ENCODE measurements at places on chromosomes 7 and 10.

GRCh38 chr7:44291066-44291732 is 34.2 kb downstream of the CAMK2B start:
- no peak for DNase-seq

GRCh38 chr10:80081801-80082750 is 3.6 kb downstream of the TMEM254 start:
- DNase-seq = no peak

DNA sequence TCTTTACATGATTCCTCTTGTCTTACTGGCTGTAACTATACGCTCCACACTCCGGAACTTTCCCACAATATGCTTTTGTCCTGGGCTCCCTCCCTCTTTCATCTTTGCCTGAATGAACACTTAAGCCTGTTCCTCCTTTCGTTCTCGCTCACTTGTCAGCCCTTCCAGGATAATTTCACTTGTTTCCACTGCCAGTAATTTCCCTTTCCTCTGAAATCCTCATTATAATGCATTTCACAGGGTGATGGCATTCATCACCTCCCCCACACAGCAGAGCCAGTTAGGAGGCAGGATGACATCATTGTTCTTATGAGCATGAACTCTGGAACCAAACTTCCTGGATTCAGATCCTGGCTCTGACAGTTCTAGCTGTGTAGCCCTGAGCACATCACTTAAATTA is 372.6 kb downstream of the GPR158 start:
- DNase-seq = no peak

DNA sequence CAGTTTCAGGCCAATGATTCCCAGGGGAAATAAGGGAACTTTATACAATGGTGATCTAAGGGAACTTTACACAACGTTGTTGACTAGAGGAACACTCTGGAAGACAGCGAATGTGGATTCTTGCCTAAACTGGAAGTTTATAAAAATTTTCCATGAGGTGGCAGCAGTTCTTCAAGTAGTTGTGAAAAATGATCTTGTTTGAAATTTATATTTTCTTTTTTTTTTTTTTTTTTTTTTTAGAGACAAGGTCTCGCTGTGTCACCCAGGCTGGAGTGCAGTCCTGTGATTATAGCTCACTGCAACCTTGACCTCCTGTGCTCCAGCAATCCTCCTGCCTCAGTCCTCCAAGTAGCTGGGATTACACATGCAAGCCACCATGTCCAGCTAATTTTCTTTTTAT is 32.1 kb upstream of the GTF2I start:
- DNase-seq = peak; percentile 56

DNA sequence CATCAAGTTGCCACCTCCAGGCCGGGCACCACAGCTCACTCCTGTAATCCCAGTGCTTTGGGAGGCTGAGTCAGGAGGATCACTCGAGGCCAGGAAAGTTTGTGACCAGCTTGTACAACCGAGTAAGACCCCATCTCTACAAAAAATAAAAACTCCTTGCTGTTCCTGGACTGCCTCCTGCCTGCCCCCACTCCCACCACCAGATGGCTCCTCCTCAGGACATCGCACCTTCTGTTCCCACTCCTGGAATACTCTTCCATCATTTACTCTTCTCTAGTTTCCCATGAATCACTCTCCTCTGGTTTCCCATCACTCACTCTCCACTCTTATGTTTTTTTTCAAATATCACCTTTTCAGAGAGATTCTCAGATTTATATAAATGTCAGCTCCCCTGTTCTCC is 540.7 kb downstream of the CALN1 start:
- no peak for DNase-seq

DNA sequence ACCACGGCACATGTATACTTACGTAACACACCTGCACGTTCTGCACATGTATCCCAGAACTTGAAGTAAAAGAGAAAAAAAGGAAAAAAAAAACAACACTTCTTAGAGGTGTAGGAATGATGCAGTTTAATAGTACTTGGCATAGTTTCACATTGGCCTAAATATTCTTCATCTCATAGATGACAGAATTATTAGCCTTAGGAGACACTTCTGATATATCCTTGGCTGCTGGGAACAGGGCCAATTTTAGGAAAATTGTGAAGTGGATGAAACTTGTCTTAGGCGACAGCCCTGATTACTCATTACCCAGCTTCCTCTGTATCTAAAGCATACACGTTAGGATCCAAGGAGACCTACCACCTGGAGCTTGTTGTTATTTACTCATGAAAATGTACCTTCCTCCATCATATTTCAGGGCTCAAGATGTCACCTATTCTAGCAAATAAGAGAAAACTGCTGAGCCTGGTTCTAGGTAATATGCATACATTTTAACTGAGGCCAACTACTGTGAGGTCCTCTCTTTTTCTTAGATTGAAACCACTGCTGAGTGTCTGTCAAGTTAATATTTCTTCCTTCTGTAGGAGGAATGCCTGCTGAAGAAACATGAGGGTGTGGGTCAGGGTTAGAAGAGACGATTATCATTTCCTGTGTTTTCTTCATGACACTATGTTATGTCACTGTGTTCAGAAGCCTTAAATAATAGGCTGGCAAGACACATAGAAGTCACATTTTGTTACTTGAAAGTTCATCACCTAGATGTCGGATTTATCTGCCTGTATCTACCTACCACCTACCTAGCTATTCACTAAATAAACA is 44.3 kb downstream of the CPED1 start:
- no peak for DNase-seq

DNA sequence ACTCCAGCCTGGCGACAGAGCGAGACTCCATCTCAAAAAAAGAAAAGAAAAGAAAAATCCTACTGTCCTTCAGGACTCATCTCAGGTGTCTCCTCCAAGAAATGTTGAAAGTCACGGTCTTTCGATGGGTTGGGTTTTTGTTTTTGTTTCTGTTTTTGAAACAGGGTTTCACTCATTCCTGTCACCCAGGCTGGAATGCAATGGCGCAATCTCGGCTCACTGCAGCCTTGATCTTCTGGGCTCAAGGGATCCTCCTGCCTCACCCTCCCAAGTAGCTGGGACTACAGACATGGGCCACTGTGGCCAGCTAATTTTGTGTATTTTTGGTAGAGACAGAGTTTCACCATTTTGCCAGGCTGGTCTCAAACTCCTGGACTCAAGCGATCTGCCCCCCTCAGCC is 3.1 kb upstream of the SORBS1 start:
- no peak for DNase-seq

DNA sequence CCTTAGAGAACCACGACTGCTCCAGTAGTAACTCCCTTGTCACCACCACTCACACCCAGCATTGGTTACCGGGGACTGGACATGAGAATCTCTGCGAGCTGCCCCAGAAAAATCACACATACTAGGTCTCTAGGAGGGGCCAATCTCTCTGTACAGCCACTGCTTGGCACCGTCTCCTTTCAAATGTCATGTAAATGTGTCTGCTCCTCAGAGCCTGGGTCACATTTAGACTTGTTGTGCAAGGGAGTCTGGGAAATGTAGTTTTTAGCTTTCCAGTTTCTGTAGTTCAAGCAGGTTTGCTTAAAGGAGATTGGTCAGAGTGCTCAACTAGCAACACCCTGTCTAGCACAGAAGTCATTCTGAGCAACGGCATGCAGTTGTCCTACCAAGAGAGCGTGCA is 60.0 kb downstream of the CHN2 start:
- peak; percentile 61 for DNase-seq

GRCh38 chr10:103850572-103850895 is 4.8 kb downstream of the SH3PXD2A start:
- no peak for DNase-seq

DNA sequence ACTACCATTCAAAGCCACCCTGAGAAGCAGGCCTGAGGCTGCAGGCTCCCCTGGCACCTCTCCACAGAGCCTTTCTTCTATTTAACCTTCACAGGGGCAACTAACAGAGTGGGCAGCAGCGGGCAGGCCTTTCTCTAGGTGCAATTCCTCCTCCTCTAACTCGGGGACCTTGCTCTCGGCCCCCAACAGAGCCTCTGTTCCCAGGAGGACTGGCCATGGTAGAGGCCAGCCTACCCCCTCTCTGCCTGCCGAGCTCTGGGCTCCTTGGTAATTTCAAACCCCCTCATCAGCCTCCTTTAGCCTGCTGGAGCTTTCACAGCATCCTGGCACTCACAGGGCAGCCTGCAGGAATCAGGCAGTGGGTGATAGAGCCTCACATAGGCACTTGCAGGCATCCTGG is 920.8 kb upstream of the ZNF722 start:
- DNase-seq = no peak

- DNase-seq = peak; percentile 81
Observed at GRCh38 chr7:130008941-130009847, 42.0 kb downstream of the ZC3HC1 start.

DNA sequence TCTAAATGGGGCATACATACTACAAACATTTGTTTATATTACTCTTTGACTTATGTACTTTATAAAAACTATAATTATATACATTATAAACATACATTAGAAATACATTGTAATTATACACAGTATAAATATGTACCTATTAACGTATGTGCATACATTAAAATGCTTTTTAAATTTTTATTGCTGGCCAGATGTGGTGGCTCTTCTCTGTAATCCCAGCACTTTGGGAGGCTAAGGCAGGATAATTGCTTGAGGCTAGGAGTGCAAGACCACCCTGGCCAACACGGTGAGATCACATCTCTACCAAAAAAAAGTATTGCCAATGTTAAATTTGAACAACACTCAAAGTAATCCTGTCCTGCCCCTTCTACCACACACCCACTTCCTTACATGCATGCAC is 1037.0 kb downstream of the GRM8 start:
- DNase-seq = no peak

DNA sequence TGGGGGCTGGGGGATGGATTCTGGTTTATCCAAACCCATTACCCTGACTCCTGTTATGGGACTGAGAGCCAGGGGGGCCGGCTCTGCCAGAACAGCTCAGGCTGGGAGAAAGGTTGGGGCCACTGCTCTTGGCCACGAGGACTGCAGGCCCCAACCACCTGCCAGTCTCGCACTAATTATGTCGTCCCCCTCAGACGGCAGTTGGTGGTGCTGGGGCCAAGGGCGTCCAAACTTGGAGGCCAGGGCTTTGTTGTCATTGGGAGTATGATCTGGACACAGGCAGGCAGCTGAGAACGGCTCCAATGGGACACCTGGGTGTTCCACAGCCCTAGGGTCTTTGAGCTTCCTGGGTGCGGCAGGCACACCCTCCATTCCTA is 34.7 kb downstream of the DRGX start:
- DNase-seq = no peak

DNA sequence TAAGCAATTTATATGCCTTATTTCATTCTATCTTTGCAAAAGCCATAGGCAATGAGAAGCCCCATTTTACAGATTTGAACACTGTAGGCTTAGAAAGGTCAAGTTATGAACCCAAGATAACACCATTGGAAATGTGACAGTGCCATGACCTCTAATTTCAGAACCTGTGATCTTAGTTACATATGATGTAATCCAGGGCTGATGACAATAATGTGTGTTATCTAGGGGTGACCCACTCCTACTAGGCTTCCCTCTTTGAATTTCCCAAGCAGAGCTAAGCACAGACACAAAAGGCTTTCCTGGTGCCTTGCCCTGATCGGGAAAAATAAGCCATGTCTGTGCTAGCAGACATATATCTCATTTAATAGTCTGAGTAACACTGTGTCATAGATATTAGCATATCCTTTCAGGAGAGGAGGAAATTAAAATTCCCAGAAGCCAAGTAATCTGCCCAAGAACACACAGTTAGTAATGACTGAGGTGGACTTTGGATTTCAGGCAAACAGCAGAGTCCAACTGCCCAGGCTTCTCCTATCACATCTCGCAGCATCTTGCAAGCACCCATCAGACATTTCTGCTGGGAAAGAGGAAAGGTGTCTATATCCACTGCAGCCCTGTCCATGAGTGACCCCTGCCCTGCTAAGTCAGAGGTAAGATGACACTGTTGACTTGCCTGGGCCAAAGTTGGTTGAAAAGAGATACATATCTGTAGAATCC is 2.8 kb upstream of the TECTB start:
- no peak for DNase-seq

DNA sequence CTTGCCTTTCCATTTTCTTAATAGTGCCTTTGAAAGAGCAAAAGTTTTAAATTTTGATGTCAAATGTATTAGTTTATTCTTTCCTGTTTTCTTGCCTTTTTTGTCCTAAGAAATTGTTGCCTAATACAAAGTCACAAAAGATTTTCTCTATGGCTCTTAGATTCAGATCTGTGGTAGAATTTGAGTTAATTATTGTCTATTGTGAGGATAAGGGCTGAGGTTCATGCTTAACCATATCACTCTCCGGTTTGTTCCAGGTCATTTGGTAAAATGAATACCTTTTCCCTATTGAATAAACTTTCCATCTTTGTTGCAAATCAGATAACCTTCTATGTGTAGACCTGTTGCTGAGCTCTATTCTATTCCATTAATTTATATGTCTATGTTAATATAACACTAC is 96.0 kb downstream of the NOD1 start:
- DNase-seq = no peak

GRCh38 chr7:111083413-111083812 is 7.5 kb upstream of the LRRN3 start:
- DNase-seq = no peak

DNA sequence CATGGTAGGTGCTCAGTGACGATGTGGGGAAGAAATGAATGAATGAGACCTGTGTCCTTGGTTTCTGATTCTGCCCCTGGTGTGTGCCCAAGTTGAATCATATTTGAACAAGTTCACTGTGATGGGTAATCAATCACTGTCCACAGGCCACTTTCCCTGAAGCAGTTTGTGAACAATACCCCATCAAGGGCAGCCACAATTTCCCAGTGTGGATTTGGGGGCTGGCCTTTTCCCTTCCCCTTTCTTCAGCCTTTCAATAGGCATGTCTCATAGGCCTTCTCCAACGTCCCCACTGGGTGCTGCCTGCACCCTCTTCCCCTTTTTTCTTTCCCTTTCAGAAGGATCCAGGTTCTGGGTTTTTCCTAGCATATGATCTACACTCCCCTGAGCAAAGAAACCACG is 64.7 kb downstream of the CREB5 start:
- DNase-seq = no peak

DNA sequence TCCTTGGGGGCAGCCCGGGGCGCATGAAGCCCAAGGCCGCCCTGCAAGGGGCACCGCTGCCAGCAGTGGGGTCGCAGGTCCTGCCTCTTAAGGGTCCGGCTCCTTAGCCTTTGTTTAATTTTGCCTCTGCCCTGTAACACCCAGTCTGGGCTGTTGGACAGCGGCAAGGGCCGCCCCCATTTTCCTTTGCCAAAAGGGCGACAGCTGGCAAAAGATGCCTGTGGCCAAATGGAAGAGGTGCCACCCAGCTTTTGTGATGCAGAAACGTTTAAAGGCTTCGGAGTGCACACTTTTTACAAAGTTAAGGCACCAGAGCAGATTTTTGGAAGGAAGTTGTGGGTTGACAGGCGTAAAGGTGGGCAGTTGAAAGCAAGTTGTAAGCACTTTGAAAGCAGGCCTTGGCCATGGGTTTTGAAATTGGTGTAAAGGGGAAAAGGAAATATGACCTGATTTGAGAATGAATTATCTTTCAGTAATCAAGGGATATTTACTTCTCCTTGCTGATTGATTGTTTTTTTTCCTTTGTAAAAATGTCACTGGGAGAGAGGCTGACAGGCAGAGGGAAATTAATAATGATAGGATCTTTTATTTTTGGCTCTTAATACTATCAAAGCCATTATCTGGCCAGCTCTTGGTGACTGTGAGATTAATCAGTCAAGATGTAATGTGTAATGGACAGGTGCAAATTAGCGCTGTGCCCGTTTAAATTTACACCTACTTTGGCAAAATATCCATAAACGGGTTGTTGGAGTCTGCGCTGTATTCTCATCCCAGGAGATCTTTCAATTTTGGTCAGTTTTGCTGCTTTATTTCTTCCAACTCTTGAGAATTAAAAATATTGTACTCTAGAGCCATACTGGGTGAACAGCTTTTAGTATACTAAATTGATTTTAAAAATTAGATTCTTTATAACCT is 1.2 kb downstream of the CASD1 start:
- DNase-seq = peak; percentile 58

Measured in cerebellar cortex (tissue), 1 donor.